ENCODE measurements at places on chromosomes 5 and 9.

DNA sequence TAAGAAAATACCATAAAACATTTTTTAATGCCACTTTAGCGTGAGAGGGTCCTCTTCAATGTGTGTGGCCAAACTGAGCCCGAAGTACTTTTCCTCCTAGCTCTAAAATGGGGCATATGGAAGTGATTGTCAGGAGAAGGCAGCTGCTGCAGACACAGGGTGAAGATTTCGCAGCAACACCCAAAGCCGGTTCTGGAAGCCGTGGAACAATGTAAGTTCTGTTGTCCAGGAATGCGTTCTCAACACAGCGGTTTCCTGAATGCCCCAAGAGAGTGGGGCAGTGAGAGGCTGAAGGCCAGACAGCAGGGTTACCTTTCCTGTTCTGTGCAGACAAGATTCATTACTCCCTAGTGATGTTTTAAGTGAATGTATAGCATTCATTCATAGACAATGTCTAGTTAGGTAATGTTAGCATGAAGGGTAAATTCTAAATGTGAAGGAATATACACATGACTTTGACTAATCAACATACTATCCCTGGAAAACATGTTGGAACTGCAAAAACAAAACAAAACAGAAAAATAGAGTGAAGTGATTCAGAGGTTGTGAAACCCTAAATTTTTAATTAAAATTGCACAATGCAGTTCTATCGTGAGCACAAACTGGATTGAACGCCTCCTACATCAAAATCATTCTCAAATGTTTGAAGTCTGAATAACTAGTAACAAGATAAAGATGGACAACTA lies 197.0 kb upstream of the SEMA6A start:
- H3K27ac ChIP-seq = peak overlapping the region; percentile 43
- no peak overlapping the region for H3K4me3 ChIP-seq

GRCh38 chr5:116406306-116407041 lies 168.1 kb downstream of the SEMA6A start:
- no peaks in the 10 kb centered on the region for H3K36me3 ChIP-seq
- no peak overlapping the region for H3K27ac ChIP-seq
- H3K27me3 ChIP-seq = no peaks in the 10 kb centered on the region

DNA sequence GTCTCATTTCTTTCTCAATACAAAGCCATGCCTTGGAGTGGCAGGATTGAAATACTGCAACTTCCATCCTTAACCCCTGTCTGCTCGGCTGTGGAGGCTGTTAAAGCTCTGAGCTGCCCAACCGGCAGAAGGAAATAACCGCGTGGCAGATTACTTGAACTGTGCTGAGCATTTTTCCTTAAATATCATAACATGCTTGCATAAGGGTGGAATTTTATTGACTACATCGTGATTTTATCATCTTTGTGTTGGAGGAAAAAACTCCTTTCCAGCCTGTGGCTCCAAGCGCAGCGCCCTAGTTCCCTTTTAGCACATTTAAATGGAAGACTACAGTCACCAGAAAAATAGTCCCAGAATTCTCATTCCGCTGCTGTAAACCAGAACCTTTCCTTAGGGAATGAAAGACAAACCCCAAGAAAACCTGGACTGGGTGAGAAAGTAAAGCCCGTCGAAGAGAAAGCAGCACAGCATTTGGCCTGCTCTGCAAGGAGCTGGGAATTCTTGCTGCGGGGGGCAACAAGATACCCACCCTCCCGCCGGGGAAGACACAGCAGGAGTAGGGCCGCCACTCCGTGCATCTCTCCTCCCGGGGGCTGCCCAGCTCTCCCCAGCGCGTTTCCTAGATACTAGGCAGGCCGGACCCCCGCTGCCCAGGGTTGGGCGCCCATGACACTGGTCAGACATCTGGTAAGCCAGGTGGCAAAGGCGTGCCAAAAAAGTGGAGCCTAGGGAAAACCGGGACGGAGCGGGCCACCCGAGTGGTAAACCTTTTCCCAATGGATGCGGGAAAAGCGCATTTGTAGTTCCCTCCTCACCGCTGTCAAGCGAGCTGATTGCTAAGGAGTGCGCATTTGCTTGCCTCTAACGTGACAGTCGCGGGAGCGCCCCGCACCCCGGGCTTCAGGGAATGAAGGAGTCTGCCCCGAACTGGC lies 1.3 kb downstream of the SHC3 start:
- no peaks in the 10 kb centered on the region for H3K27me3 ChIP-seq
- H3K4me1 ChIP-seq = peaks cover 22% of the 10 kb centered on the region
- H3K4me3 ChIP-seq = peak overlapping the region; percentile 54
- H3K36me3 ChIP-seq = no peaks in the 10 kb centered on the region
- H3K27ac ChIP-seq = peak overlapping the region; percentile 44
- DNase-seq = no peak

DNA sequence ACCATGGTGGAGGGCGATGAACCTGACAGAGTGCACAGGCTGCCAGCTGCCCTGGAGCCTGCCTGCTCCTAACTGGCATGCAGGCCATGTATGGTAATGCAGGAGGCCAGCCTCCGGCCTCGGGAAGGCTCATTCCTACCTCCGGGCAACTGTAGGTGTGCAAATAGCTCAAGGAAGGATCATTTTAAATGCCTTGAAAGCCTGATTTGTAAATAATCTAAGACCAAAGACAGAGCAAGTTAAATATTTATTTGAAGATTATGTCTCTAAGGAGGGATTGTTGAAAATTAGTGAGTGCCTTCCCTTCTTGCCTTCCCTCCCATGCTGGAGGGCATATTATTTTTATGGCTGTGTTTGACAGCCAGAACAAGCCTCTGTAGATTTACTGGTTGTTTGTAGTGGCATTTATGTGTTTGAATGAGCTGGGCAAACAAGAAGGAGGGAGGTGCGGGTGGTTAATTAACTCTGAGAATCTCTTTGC lies 285.7 kb upstream of the TUT7 start:
- H3K4me1 ChIP-seq = no peaks in the 10 kb centered on the region
- H3K4me3 ChIP-seq = no peak overlapping the region

GRCh38 chr5:168612996-168613395 lies 33.8 kb upstream of the PANK3 start:
- H3K4me1 ChIP-seq = peaks cover 9% of the 10 kb centered on the region
- peak overlapping the region; percentile 36 for H3K27ac ChIP-seq
- H3K36me3 ChIP-seq = no peaks in the 10 kb centered on the region
- no peaks in the 10 kb centered on the region for H3K27me3 ChIP-seq
- no peak for DNase-seq

- no peaks in the 10 kb centered on the region for H3K27me3 ChIP-seq
- peak overlapping the region; percentile 7 for H3K27ac ChIP-seq
- DNase-seq = no peak
- H3K36me3 ChIP-seq = no peaks in the 10 kb centered on the region
Observed at GRCh38 chr5:134114886-134115805, 665 bp downstream of the TCF7 start.

GRCh38 chr9:114285166-114285867 lies 37.6 kb upstream of the ORM1 start:
- H3K27ac ChIP-seq = no peak overlapping the region
- H3K4me3 ChIP-seq = no peak overlapping the region
- no peak for DNase-seq
- peaks cover 38% of the 10 kb centered on the region for H3K4me1 ChIP-seq
